ENCODE measurements at places on chromosomes 7 and 10.

- no peak for DNase-seq
Observed at GRCh38 chr10:69816521-69816920, 14.8 kb downstream of the COL13A1 start.

GRCh38 chr7:4707980-4708411 is 25.9 kb downstream of the FOXK1 start:
- DNase-seq, result no peak

DNA sequence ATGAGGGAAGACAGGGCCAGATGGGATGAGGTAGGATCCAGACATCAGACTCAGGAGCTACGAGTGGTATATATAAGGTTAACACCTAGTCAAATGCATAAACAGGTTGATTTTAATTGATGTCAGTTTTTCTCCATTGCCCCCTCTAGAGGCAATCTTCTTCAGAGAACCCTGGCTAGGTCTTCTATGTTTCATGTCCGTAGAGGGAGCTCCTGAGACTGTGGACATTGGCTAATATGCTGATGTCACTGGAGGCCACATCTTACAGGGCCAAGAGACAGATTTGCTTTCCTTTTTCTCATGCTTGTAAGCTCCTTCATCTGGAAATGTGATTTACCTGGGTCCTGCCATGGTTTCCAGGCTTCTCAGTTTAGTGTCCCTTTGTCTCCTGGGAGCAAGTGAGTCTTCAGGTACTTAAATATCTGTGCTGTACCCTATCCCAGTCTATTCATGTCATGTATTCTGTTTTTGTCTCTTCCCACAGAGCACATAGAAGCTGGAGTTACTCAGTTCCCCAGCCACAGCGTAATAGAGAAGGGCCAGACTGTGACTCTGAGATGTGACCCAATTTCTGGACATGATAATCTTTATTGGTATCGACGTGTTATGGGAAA is 161.6 kb upstream of the PRSS1 start:
- no peak for DNase-seq

GRCh38 chr7:36287371-36288241 is 102.1 kb upstream of the ANLN start:
- no peak for DNase-seq

DNA sequence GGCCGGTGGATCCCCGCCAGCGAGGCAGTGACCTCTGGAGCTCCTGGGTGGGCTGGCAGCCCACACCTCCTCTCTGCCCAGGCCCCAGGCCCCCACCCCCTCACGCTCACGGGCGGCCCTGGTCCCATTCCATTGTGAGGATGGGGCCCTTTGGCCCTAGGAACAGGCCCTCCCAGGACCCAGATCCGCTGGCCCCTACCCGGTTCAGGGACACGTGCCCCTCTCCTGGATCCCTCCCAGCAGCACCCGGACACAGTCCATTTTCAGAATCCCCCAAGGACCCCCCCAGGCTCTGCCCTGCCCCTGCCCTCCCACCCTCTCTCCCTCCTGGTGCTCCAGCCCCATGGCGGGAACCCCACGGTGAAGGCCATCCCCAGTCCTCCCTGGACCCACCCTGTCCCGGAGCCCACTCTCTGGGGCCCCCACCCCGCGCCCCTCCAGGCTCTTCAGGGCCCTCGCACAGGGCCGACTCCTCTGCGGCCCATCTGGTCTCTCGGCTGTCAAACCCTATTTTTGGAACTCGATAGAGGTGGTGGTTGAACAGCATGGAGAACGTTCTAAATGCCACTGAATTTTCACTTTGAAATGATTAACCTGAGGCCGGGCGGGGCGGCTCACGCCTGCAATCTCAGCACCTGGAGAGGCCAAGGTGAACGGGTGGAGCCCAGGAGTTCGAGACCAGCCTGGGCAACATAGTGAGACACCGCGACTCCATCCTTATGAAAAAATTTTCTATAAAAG is 8.1 kb downstream of the ADAP1 start:
- DNase-seq, result no peak

DNA sequence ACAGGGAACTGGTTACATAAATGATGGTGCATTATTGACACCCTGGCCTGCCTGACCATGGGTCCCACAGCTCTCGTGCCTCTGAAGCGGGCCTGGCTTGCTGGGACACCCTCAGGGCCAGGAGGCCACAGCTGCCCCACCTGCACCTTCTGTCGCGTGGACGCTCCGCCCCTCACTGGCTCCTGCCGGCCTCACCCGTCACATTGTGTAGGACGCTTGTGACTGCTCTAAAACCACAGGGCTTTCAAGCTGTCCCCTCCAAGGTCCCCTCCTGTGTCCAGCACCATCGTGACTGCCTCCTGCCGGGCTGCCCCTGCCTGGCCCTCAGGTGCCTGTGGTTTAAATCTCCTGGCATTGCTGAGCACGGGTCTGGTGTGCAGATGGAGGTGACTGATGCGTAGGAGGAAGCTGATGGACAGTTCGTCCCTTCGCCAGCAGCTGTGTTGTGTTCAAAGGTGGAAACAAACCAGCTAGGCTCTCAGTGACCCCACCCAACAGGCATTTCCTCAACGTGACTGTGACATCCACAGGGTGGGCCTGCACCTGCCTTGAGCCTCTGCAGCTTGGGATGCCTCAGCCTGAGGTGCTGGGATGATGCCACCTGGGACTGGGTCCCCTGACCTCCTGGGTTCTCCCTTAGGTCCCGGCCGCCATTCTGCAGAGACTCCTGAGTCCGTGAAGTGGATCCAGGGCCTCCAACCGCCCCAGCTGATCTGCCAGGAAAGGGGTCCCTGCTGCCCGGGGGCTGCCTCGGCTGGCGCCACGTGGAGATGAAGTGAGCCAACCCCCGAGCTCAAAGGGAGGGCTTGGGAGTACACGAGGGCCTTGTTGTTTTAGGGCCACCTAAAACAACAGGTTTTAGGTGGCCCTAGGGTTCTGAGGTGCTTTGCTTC is 148.5 kb downstream of the WDR37 start:
- DNase-seq, result peak; percentile 38

GRCh38 chr10:5317547-5318107 is 47.1 kb upstream of the UCN3 start:
- no peak for DNase-seq

GRCh38 chr10:94677691-94678090 is 5.8 kb upstream of the CYP2C18 start:
- DNase-seq, result no peak

- no peak for DNase-seq
Observed at GRCh38 chr10:55098452-55098851, 297.4 kb upstream of the PCDH15 start.

GRCh38 chr7:4020086-4020485 is 662.0 kb upstream of the FOXK1 start:
- no peak for DNase-seq

GRCh38 chr10:16843252-16843870 is 26.1 kb upstream of the RSU1 start:
- DNase-seq, result no peak

DNA sequence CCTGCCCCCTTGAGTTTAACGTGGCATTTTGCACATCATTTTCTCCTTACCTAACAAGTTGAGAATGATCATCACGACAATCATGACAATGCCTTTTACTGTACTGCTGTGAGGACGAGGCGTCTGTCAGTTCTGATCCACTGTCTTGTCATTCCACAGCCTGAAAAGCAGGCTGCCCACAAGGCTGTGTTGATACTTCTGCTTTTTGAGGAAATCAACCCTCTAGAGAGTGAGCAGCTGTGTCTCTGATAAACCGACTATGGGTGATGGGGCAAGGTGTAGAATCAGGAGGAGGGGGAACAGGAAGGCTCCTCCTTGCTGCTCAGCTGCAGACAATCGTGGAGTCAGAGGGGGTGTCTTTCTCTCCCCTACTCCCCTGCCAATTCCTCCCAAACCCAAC is 30.6 kb upstream of the C10orf120 start:
- no peak for DNase-seq

DNA sequence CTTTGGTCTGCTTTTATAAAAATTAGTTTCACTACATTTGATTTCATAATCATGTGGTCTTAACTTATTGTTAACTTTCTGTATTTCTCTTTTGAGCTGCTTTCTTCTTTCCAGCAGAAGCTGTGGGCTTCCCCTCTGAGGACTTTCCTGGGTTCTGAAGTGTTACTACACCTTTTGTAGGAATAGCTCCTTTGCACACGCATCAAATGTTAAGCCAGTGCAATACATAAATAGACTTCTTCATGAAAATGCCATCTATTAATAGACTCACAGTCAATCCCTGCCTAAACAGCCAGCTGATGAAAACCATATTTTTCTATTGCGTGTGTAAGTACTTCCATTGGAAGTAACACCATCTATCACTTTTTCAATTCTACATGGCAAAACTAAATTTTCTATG is 1.5 kb downstream of the ABCB4 start:
- no peak for DNase-seq

- DNase-seq, result peak; percentile 90
Observed at GRCh38 chr10:125160856-125161706, 718 bp upstream of the CTBP2 start.

DNA sequence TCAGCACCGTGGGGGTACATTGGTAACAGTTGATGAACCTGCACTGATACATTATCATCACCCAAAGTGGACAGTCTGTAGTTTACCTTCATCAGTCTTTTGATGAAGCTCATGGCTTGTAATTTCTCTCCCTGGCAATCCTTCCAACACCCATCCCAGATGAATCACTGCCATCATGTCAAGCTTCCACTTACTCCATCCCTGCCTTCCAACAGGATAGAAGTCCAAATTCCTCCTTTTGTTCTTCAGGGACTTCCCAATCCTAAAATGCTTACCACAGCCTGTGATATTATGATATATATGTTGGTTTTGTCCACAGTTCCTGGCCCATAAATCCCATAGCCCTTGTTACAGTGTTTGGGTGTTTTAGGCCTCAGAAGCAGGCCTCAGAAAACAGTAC is 16.1 kb downstream of the SNX10 start:
- no peak for DNase-seq

GRCh38 chr7:49424109-49424508 is 349.3 kb upstream of the VWC2 start:
- DNase-seq, result no peak

- DNase-seq, result no peak
Observed at GRCh38 chr10:49185213-49185612, 3.0 kb downstream of the TMEM273 start.

DNA sequence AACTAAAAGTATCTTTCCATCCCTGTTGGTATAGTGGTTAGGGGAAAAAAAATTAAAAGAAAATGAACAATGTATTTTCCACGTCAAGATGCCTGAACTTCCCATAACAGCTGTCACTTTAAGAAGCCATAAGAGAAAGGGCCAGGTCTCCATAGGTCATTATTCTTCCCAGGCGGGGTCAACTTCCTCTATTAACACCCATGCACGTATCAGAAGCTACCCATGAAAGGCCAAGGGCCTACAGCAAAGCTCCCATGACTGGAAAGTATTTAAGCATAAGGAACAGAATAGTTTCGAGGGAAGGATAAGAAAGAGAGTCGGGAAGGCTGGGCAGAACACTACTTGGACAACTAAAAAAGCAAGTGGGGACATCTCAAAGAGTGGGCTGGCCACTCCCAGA is 40.1 kb downstream of the RBM28 start:
- DNase-seq, result no peak

- DNase-seq, result no peak
Observed at GRCh38 chr10:70162892-70163201, 7.5 kb downstream of the SAR1A start.

- DNase-seq, result no peak
Observed at GRCh38 chr7:14521183-14521582, 381.4 kb downstream of the DGKB start.

- DNase-seq, result no peak
Observed at GRCh38 chr7:5691606-5692005, 89.9 kb downstream of the RNF216 start.

- DNase-seq, result no peak
Observed at GRCh38 chr10:130040351-130040750, 70.3 kb downstream of the C10orf143 start.

GRCh38 chr10:47070541-47070940 is 159.3 kb downstream of the PTPN20 start:
- DNase-seq, result no peak

DNA sequence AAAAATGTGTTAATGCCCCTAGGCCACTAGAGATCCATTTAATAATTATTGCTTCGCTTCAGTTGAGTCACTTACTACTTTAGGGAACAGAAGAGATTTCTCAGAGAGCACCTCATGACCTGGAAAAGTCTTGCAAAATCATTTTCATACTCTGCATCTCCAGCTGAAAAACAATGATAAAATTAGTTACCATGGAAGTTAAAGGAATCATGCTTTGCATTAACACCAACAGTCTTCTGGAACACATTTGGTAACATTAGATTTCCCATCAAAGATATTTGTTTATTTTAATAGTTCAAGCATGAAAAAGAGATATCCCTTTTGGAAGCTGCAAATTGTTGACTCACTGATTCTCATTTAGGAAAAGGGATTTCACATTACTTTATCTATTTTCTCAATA is 1.8 kb upstream of the STEAP2 start:
- no peak for DNase-seq

- DNase-seq, result no peak
Observed at GRCh38 chr10:69842020-69842419, 40.3 kb downstream of the COL13A1 start.

DNA sequence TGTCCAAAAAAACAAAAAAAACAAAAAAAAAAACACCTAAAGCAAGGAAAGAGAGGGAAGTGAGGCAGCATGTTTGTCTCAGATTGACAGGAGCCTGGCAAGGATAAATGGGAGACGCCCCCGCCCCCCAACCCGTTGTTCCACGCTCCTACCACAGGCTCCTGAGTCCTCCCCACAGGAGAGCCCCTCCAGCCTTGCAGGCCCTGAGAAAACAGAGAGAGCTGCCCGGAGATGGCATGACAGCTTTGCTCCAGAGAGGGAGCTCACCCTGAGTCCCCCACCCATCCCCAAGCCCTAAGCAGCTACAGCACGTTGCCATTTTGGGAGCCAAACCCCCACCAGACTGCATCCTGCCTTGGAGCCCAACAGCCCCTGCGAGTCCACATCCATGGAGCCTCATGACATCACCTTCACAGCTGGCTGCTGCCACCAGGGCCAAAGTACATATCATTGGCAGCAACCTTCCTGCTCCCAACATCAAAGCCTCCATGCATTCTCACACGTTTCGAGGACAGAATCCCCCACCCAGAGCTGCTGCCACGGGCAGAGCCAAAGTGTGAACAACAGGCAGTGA is 1283.3 kb downstream of the TYW1 start:
- no peak for DNase-seq

GRCh38 chr7:582931-583330 is 63.3 kb upstream of the PDGFA start:
- DNase-seq, result no peak

Measured in right forelimb (tissue), 1 donor.